Mucosa of descending colon (tissue), 3 donors: ENCODE measurements at places on chromosomes 4 and X. TPM values are rescaled to one million over a fixed set of nuclear protein-coding genes. Genes with fewer than 3 reads are reported as not detected.

DNA sequence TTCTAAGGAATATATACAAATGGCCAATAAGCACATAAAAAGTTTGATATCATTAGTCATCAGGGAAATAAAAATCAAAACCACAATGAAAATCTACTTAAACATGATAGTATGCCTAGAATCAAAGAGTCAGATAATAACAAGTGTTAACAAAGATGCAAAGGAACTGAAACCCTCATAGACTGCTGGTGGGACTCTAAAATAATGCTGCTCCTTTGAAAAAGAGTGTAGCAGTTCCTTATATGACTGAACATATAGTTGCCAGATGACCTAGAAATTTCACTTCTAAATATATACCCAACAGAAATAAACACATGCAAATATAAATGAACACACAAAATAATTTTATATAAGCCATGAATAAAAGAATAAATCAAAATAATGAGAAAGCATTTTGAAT, 205.1 kb upstream of the CTSO start:
- no peak for DNase-seq

- DNase-seq: no peak
These were observed 99.1 kb downstream of the USP9X start for GRCh38 chrX:41184312-41184711.

Gene CXCR3
- total RNA-seq: 6.1 TPM

Gene TLR1
- total RNA-seq: 7.3 TPM

GRCh38 chr4:58766763-58767162, 1656.6 kb upstream of the IGFBP7 start:
- no peak for DNase-seq

Gene TMEM164
- total RNA-seq: 95.4 TPM

DNA sequence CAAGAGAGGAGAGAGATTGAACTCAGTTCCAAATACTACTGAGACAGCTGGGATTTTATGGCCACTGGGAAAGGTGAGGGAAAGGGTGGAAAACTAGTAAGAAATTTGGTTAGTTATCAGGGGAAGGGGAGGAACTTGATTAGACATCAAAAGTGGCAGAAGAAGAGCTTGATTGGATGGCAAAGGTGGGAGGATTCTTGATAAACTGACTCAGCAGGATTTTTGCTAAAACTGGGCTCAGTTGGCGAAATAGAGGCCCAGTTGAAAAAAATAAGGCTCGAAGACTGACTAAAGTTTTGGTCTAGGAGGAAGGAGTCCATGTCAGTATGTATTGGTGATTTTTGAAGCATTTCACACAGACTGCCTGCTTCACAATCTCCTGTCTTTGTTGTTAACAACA, 10.0 kb downstream of the BEX3 start:
- DNase-seq: no peak

DNA sequence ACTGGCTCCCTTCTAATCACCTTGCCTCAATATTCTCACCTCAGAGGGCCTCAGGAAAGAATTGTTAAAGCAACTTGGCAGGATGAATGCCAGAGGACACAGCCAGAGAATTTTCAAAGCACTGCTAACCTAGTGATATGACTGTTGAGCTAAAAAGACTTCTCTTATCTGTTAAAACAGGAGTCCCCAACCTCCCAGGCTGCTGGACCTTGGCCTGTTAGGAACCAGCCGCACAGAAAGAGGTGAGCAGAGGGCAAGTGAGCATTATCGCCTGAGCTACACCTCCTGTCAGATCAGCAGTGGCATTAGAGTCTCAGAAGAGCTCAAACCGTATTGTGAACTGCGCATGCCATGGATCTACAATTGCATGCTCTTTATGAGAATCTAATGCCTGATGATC, 1.7 kb upstream of the KCNE5 start:
- no peak for DNase-seq

DNA sequence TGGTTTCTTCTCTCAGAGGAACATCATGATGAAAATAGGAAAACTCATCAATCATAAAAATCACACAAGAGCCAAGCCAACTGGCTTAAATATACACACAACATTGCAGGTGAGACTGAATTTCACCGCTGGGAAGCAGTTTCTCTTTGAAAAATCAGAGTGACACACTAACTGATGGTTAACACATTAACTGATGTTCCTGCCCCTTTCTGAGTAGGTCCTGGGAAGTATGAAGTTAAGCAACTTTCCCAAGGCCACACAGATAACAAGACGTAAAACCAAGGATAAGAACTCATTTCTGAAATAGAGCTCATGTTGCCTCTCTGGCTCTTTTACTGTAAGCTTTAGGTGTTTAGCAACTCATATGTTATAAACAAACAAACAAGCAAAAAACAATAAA, 813.7 kb upstream of the HS3ST1 start:
- DNase-seq: no peak

Gene MAP7D2
- total RNA-seq: 1.7 TPM

Gene RBM47
- total RNA-seq: 258 TPM

Gene ARHGAP4
- 35.0 TPM for total RNA-seq

- no peak for DNase-seq
These were observed 88.7 kb downstream of the SLC16A2 start for GRCh38 chrX:74509989-74510388.

GRCh38 chrX:79556800-79557199, 189.7 kb upstream of the ITM2A start:
- no peak for DNase-seq

DNA sequence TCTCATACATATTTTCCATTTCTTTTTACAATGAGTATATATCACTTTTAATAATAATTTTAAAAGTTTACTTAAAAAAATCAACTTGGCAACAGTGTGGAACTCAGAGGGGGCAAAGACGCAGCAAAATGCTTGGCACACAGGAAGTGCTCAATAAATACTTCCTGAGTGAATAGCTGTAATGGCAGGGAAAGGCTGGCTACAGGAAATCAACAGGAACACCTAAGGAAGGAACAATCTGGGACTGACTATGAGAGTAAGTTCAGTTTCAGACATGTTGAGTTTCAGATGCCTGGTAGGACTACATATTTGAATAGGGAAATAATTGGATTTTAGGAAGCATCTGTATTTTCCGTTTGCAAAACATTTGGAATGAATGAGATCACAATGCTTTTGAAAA, 137.6 kb downstream of the SCLT1 start:
- DNase-seq: no peak
